ENCODE measurements at places on chromosomes 12 and 14. TPM values are rescaled to one million over a fixed set of nuclear protein-coding genes. Genes with fewer than 3 reads are reported as not detected.

DCAF11 gene
- 73.4 TPM for total RNA-seq

FOXM1 gene
- 109 TPM for total RNA-seq

CLEC12A gene
- not detected for total RNA-seq

AKAP3 gene
- total RNA-seq, result 1.3 TPM

FGF6 gene
- total RNA-seq, result not detected

ITGA5 gene
- total RNA-seq, result 12.2 TPM

PDE3A gene
- total RNA-seq, result 3.0 TPM

CCDC196 gene
- total RNA-seq, result not detected

TOGARAM1 gene
- 9.6 TPM for total RNA-seq

ABHD12B gene
- 42.4 TPM for total RNA-seq

SLC22A17 gene
- total RNA-seq, result 34.0 TPM

RASAL1 gene
- 2.3 TPM for total RNA-seq

PTGDR gene
- not detected for total RNA-seq

Data from H9 (cell line).